Substantia nigra (tissue), 51 donors: ENCODE measurements at places on chromosomes 16 and 17.

DNA sequence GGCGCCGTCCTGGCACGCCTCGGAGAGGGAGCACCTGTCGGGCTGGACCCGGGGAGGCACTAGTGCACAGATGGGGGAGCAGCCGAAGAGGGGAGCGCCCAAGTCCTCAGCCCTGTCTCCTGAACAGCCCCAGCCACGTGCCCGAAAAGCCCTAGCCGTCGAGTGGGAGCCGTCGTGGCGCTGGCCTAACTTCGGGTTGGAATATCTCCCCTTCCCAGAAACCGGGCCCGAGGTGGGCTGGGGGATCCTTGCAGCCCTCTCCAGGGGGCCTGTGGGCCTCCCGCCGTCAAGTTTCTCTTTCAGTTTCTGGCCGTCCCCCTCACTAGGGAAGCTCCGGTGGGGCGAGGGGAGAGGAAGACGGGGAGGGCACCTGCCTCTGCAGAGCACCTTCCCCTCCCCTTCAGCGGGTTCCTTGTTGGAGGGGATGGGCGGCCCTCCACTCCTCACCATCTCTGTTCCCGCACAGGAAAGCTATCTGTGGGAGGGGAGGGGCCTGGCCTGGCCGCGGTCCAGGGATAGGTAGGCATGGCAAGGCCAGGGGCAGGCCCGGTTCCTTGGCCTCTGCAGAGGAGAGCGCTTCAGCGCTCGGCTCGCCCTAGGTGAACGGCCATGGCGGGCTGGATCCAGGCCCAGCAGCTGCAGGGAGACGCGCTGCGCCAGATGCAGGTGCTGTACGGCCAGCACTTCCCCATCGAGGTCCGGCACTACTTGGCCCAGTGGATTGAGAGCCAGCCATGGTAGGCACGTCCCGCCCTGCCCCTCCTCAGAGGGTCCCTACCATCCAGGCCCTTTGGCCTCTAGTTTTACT lies 709 bp downstream of the STAT5A start:
- DNase-seq = no peak

GRCh38 chr16:78584991-78585390 lies 485.5 kb downstream of the WWOX start:
- no peak for DNase-seq

GRCh38 chr17:61834610-61835009 lies 28.7 kb downstream of the BRIP1 start:
- DNase-seq = no peak

DNA sequence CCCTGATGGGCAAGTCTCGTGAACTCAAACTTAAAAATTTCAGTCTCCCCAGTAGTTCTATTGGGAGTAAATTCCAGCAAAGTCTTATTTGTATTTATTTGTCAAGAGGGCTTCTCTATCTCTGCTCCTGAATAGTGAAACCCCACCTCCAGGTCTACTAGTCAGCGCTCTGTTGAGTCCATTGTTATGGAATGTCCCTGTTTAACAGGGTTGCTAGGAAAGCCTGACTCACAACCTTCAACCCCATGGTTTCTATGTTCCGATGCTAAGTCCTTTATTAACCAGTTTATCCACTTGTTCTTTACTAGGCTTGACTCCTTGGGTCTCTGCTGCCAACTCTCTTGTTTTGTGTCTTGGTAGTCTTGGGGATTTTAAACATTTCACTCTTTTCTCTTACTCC lies 250.7 kb upstream of the MYOCD start:
- no peak for DNase-seq

DNA sequence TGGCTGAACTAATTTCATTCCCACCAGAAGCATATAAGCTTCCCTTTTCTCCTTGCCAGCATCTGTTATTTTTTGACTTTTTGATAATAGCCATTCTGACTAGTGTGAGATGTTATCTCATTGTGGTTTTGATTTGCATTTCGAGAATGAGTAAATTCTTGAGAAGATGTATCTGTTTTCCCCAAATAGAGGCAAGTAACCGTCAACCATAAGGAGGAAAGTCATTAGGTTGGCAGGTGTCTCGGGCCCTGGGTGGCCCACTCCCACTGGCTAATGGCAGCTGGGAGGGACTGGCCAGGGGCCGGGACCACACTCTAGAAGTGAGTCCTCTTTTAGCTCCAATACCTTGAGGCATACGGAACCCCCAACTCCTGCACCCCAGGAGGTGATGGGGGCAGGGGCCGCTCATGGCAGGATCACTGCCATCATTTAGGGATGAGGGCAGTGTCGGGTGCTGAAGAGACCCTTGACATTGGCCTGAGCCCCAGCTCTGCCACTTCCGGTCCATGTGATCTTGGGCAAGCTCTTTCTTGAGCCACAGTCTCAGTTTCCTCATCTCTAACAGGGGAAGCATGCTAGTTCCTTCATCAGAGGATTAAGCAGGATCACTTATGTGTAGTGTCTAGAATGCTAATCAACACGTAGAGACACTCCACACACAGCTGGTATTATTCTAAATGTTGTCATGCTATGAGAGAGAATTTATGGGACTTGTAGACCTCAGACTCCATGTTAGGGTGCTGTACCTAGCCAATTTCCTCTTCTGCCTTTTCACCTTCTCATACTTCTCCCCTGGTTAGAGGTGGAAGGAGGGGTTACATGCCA lies 44.3 kb downstream of the RGS9 start:
- DNase-seq = no peak
